ENCODE measurements at places on chromosomes 2 and 18. TPM values are rescaled to one million over a fixed set of nuclear protein-coding genes. Genes with fewer than 3 reads are reported as not detected.

GRCh38 chr2:125296742-125297141 lies 1271.7 kb downstream of the CNTNAP5 start:
- H3K36me3 ChIP-seq: no peaks in the 10 kb centered on the region
- no peak overlapping the region for H3K4me3 ChIP-seq
- H3K4me1 ChIP-seq: no peaks in the 10 kb centered on the region
- no peaks in the 10 kb centered on the region for H3K27me3 ChIP-seq
- H3K27ac ChIP-seq: no peak overlapping the region

KCNJ3 gene
- polyA plus RNA-seq: not detected

GRCh38 chr2:227607941-227608340 lies 6.7 kb downstream of the SCYGR3 start:
- no peaks in the 10 kb centered on the region for H3K36me3 ChIP-seq
- no peaks in the 10 kb centered on the region for H3K27me3 ChIP-seq
- H3K4me1 ChIP-seq: no peaks in the 10 kb centered on the region
- H3K4me3 ChIP-seq: no peak overlapping the region
- H3K27ac ChIP-seq: no peak overlapping the region

- H3K27ac ChIP-seq: peak overlapping the region; percentile 92
- peak; percentile 77 for DNase-seq
- peak overlapping the region; percentile 94 for H3K4me3 ChIP-seq
- H3K36me3 ChIP-seq: no peaks in the 10 kb centered on the region
- no peaks in the 10 kb centered on the region for H3K27me3 ChIP-seq
Measured at GRCh38 chr2:38602136-38602731, 494 bp downstream of the HNRNPLL start.

CCDC85A gene
- polyA plus RNA-seq: 48.7 TPM

ANKRD30B gene
- polyA plus RNA-seq: not detected

GPR39 gene
- 2.1 TPM for polyA plus RNA-seq

CYRIA gene
- 0.13 TPM for polyA plus RNA-seq

SOX11 gene
- 3.4 TPM for polyA plus RNA-seq

- H3K4me3 ChIP-seq: no peak overlapping the region
- no peak overlapping the region for H3K27ac ChIP-seq
- no peaks in the 10 kb centered on the region for H3K27me3 ChIP-seq
Measured at GRCh38 chr2:106299696-106300095, 105.6 kb upstream of the UXS1 start.

DNA sequence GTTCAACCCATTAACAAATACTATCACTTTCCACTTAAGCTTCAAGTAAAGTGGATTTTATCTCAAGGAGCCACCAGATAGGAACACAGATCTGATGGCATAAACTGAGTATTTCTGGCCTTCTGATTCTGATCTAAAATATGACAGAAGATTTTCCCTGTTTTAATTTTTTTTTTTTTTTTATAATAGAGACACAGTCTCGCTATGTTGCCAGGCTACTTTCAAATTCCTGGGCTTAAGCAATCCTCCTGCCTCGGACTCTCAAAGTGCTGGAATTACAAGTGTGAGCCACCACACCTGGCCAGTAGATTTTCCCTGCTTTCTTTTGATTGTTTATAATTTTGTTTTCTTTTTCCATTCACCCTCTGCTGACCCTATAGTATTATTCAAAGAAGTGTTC lies 36.6 kb upstream of the SLC30A6 start:
- H3K36me3 ChIP-seq: peaks cover 10% of the 10 kb centered on the region
- no peak overlapping the region for H3K4me3 ChIP-seq
- H3K27me3 ChIP-seq: no peaks in the 10 kb centered on the region
- H3K27ac ChIP-seq: no peak overlapping the region
- DNase-seq: no peak

GRCh38 chr2:100954044-100954420 lies 48.1 kb upstream of the RPL31 start:
- no peaks in the 10 kb centered on the region for H3K36me3 ChIP-seq
- DNase-seq: no peak
- H3K4me1 ChIP-seq: no peaks in the 10 kb centered on the region
- H3K27me3 ChIP-seq: no peaks in the 10 kb centered on the region
- H3K27ac ChIP-seq: no peak overlapping the region

- no peaks in the 10 kb centered on the region for H3K36me3 ChIP-seq
- H3K4me1 ChIP-seq: peaks cover 22% of the 10 kb centered on the region
- H3K4me3 ChIP-seq: no peak overlapping the region
- peaks cover 18% of the 10 kb centered on the region for H3K27me3 ChIP-seq
Measured at GRCh38 chr2:126978333-126978732, 79.6 kb downstream of the TEX51 start.

DNA sequence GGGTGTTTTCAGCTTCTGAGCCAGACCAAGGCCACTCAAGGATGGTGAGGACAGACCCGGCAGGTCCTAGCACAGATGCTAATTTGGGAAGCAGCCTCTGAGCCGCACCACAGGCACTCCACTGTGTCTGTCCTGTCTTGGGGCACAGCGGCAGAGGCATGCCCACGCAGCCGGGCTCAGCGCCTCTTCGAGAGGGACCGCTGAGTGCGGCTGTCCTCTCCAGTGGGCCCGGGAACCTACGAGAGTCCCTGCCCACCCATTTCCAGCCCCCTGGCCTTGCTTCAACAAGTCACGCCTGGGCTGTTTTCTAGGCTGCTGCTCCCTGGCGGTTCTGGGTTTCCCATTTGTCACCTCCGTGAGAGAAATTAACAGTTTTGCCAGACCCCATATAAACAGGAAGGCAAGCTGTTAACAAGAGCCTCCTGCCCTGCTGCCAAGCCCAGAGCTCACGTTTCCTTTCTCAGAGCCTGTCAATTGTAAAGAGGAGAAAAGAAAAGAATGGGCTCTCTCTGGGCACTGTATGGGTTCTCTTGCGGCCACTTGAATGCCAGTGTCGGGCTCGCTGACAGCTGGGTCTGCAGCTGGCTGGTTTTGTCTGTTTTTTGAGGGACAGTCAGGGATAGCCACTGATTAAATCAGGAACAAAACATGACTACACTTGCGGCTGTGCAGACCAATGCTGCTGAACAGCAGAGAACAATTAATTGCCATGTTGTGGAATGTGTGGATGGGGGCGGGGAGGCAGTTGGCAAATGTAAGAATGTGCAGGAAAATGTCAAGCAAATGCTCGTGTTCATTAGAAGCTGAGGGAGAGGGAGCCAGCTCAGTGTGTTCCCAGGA lies 30.6 kb downstream of the TMEM17 start:
- H3K27ac ChIP-seq: no peak overlapping the region
- no peaks in the 10 kb centered on the region for H3K36me3 ChIP-seq
- H3K4me1 ChIP-seq: peaks cover 10% of the 10 kb centered on the region
- no peaks in the 10 kb centered on the region for H3K27me3 ChIP-seq
- H3K4me3 ChIP-seq: peak overlapping the region; percentile 3

SERPINB10 gene
- 0.10 TPM for polyA plus RNA-seq

GRCh38 chr2:45849491-45850283 lies 198.2 kb downstream of the PRKCE start:
- peak overlapping the region; percentile 51 for H3K27ac ChIP-seq
- no peaks in the 10 kb centered on the region for H3K36me3 ChIP-seq
- no peak for DNase-seq
- H3K4me1 ChIP-seq: peaks cover 11% of the 10 kb centered on the region

ZAP70 gene
- polyA plus RNA-seq: 0.08 TPM

TLX2 gene
- 25.6 TPM for polyA plus RNA-seq

GRCh38 chr2:861655-862354 lies 88.8 kb upstream of the SNTG2 start:
- no peak overlapping the region for H3K4me3 ChIP-seq
- no peak for DNase-seq
- H3K36me3 ChIP-seq: no peaks in the 10 kb centered on the region
- H3K27me3 ChIP-seq: no peaks in the 10 kb centered on the region
- H3K27ac ChIP-seq: no peak overlapping the region

DNA sequence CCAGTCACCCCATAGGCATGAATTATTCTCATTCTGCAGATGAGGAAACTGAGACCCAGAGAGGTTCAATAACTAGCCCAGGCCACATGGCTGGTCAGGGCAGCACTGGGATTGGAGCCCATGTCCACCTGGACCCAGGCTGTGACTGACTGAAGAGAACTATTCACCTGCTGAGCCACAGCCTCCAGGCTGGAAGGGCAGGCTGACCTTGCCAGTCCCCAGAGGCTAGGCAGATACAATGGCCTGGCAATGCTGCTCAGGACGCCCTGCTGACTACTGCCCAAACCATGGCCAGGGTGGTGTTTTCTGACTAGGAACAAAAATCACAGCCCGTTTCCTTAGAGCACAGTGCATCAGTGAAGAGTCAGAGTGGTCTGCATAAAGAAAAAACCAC lies 36.8 kb downstream of the HS6ST1 start:
- peak overlapping the region; percentile 82 for H3K27ac ChIP-seq
- DNase-seq: no peak
- H3K27me3 ChIP-seq: no peaks in the 10 kb centered on the region
- no peaks in the 10 kb centered on the region for H3K36me3 ChIP-seq
- no peak overlapping the region for H3K4me3 ChIP-seq
- peaks cover 53% of the 10 kb centered on the region for H3K4me1 ChIP-seq

DNA sequence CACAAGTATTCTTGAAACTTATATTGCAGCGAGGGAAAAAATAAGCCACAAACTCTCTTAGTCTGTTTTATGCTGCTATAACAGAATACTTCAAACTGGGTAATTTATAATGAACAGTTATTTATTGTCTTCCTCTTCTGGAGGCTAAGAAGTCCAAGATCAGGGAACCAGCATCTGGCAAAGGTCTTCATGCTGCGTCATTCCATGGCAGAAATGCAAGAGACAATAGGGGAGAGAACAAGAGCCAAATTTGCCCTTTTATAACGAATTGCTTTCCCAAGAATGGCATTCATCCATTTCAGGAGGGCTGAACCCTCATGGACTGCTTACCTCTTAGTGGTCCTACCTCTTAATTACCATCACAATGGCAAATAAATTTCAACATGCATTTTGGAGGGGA lies 46.5 kb downstream of the MAPRE2 start:
- no peak overlapping the region for H3K4me3 ChIP-seq
- DNase-seq: no peak
- H3K36me3 ChIP-seq: no peaks in the 10 kb centered on the region

GRCh38 chr2:148533685-148534084 lies 110.9 kb upstream of the EPC2 start:
- no peak overlapping the region for H3K4me3 ChIP-seq
- peaks cover 7% of the 10 kb centered on the region for H3K4me1 ChIP-seq
- H3K27ac ChIP-seq: no peak overlapping the region
- no peaks in the 10 kb centered on the region for H3K36me3 ChIP-seq
- no peaks in the 10 kb centered on the region for H3K27me3 ChIP-seq

CPLX4 gene
- not detected for polyA plus RNA-seq

TMEM247 gene
- not detected for polyA plus RNA-seq

DNA sequence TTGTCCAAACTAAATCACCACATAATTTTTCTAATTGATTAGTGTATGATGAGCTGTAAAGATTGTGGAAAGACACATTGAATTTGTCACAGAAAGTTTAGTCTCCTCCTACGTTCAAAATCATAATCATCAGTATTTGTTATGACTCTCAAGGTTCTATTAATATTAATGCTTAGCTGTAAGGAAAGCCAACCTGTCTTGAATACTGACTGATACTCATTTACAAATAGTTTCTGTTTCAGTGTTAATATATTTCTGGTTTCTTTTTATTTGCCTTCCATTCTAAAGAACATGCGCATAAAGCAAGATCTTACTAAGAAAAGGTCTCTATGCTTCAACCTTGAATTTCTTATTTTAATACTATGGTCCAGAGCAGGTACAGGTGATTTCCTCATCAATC lies 55.1 kb downstream of the CPS1 start:
- H3K36me3 ChIP-seq: peaks cover 4% of the 10 kb centered on the region
- H3K27ac ChIP-seq: no peak overlapping the region
- no peak overlapping the region for H3K4me3 ChIP-seq
- H3K4me1 ChIP-seq: no peaks in the 10 kb centered on the region
- H3K27me3 ChIP-seq: no peaks in the 10 kb centered on the region

- H3K27me3 ChIP-seq: no peaks in the 10 kb centered on the region
- no peak overlapping the region for H3K4me3 ChIP-seq
- no peak overlapping the region for H3K27ac ChIP-seq
Measured at GRCh38 chr18:70368903-70369302, 80.1 kb downstream of the SOCS6 start.

FBLN7 gene
- polyA plus RNA-seq: 4.4 TPM

DNA sequence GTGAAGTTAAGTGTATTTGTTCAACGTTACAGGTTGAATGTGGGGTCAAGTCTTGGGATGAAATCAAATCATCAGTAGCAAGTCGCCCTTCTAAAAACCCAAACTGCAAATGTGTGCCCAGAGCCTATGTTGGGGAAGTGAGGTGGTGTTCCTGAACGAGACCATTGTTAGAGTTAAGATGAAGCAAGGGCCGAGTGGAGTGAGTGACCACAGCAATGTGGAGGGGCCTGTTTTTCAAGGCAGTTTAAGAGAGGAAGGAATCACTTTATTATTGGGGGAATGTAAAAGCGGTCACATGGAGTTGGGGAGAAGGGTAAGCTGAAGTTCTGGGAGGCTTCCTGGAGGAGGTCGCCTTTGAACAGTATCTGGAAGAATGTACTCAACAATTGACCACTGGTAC lies 68.5 kb downstream of the MYCN start:
- H3K36me3 ChIP-seq: no peaks in the 10 kb centered on the region
- no peaks in the 10 kb centered on the region for H3K4me1 ChIP-seq
- no peak for DNase-seq
- H3K27me3 ChIP-seq: no peaks in the 10 kb centered on the region

KCNJ13 gene
- polyA plus RNA-seq: not detected

ABCG8 gene
- polyA plus RNA-seq: not detected

GRCh38 chr18:24271381-24272228 lies 126.0 kb downstream of the OSBPL1A start:
- DNase-seq: peak; percentile 89
- no peaks in the 10 kb centered on the region for H3K27me3 ChIP-seq
- peak overlapping the region; percentile 61 for H3K4me3 ChIP-seq
- peaks cover 8% of the 10 kb centered on the region for H3K4me1 ChIP-seq

DNA sequence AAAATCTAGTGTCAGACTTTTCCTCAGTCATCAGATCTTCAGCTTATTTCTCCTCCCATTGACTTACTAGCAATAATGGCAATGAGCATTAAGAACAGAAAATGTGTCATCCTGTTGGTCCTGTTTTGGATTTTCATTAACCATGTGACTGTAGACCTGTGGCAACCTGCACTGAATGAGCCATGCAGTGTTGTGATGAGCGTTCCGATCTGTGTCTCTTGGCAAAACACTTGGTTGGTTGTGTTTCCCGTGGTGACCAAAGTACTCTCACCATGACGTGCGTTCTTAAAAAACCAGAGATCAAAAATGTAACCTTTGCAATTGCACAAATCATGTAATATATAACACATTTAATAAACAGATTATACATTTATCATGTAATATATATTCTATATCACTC lies 138.6 kb downstream of the MAP3K20 start:
- peaks cover 5% of the 10 kb centered on the region for H3K4me1 ChIP-seq
- peaks cover 8% of the 10 kb centered on the region for H3K36me3 ChIP-seq
- no peak overlapping the region for H3K27ac ChIP-seq
- H3K4me3 ChIP-seq: no peak overlapping the region
- no peak for DNase-seq

GRCh38 chr2:15050483-15050882 lies 418.0 kb downstream of the LRATD1 start:
- no peaks in the 10 kb centered on the region for H3K27me3 ChIP-seq
- no peaks in the 10 kb centered on the region for H3K4me1 ChIP-seq
- DNase-seq: no peak
- no peaks in the 10 kb centered on the region for H3K36me3 ChIP-seq
- H3K27ac ChIP-seq: no peak overlapping the region
- no peak overlapping the region for H3K4me3 ChIP-seq

GRCh38 chr2:237459741-237460174 lies 27.3 kb upstream of the MLPH start:
- no peak overlapping the region for H3K4me3 ChIP-seq
- H3K27me3 ChIP-seq: no peaks in the 10 kb centered on the region
- peaks cover 2% of the 10 kb centered on the region for H3K4me1 ChIP-seq
- no peaks in the 10 kb centered on the region for H3K36me3 ChIP-seq
- no peak overlapping the region for H3K27ac ChIP-seq
- DNase-seq: no peak
